HFFc6 (cell line): ENCODE measurements at places on chromosomes 13 and 19.

DNA sequence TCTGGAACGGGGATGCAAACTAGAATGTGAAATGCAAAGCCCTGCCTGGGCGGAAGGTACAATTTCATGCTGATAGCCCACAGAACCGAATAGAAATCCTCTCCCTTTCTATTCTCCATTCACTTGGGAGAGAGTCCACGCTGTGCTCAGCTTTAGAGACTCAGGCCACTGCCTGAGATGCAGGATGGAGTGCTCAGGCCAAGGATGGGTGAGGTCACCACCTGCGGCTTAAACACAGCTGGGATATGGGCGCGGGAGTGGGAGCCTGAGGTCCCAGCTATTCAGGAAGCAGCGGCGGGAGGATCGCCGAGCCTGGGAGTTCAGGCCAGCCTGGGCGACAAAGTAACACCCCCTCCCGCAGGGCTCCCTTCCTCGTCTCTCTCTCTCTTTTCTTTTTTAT is 446 bp upstream of the ZNF83 start:
- DNase-seq = no peak

DNA sequence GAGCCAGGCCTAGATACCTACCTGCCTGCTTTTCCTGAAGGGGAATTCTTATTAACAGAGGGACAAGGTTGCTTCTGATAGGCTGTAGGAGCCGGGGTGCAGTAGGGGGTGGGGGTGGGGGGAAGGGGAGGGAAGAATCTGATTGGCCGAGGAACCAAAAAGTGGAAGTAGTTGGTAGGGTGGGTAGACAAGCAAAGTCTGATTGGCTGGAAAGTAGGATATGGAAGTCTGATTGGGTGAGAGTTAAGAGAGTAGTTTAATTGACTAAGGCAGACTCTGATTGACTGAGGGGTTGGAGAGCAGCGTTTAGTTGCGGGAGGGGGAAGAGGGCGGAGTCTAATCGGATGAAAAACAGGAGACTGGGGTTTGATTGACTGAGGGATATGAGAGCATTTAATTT is 9.4 kb upstream of the CYP4F22 start:
- no peak for DNase-seq

DNA sequence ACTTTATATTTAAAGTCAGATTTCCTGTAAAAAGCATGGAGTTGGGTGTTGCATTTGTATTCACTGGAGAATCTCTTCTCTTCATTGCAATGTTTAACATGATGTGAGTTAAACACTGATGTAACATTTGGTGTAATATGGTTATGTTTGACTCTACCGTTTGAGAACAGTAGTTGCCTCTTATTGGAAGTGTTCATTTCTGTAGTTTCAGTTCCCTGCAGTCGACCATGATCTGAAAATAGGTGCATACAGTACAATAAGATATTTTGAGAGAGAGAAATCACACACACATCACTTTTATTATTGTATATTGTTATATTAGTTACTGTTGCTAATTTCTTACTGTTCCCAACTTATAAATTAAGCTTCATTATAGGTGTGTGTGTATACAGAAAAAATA is 105.2 kb upstream of the SPACA7 start:
- DNase-seq = no peak

DNA sequence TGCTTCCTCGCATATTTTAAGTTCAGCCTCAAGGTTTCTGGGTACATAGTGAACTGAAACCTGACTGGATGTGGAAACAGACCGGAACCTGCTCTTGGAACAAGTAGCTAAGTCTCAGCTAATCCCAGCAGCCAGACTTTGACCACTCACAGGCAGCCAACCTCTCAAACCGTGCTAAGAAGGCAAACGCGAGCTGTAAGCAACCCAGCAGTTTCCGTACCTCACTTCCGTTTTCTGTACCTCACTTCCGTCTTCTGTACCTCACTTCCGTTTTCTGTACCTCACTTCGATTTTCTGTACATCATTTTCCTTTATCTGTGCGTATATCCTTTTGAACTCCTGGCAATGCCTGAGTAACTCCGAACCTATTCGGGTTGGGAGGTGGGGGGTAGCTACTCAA is 96.8 kb downstream of the SUCLA2 start:
- no peak for DNase-seq

GRCh38 chr13:42389041-42389440 is 117.1 kb downstream of the AKAP11 start:
- DNase-seq = no peak

DNA sequence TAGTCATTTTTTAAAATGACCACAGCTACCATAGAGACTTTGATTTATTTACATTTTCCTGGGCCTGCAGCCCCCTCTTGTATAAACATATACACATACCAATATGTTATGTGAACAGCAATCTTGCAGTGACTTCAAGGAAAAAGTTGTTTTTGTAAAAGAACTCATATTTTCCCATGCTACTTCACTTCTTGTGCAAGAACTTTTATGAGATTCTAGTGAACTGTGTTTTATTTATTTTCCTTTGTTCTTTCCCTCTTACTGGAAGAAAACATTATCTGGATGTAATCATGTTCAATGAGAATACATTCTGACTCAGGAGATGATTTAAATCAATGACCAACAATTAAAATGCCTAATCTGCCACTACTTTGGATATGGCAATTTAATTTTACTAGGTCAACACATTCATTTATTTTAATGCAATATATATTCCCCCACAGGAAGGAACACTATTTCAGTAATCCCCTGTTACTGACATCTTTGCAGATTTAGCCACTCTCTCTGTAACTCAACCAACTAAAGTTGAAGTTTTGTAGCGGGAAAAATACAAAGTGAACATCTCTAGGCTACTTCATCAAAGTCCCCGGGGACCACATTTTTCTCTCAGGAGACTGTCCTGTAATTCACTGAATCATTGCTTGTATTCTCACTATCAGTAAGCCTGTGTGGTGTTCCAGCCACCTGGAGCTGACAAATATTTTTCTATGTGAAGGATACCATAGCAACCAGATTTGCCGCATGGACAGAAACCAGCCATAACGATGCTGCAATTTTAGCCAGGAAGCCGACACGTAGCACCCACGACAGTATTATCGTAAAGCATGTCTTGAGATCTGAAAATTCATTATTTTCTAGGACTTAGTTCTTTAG is 90.5 kb downstream of the STARD13 start:
- DNase-seq = peak; percentile 92
